ENCODE measurements at places on chromosomes 3 and 15.

DNA sequence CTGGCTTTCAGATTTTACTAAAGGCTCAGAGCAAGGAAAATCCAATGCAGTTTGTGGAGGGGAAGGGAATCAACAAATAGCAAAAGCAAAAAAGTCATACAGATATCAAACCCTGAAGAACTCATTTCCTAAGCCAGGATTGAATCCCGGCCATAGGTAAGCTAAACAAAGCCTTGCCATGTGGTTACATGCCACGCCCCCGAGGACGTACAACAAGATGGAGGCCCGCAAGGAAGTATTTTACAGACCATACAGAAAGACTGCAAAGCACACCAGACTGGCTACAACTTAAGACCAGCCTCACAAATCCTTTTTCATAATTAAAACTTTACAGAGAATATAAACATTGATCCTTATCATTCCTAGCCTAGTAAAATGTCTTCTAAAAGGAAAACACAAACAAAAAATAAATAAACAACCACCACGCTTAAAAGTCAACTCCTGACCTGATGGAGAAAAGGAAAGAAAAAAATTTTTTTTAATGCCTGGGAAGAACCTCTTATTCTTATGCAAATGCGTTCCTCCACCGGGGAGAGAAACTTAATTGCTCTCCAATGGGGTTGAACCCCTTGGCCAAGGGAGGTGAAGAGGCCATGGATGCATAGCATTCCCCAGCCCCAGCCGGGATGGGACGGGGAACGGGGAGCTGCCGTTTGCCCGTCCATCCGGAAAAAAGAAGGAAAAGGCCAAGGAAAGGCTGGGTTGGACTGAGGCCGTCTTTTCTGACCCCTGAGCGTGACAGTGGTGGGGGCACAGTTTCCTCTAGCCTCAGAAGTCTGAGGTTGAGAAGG lies 39.3 kb downstream of the IL1RAP start:
- no peak for DNase-seq

DNA sequence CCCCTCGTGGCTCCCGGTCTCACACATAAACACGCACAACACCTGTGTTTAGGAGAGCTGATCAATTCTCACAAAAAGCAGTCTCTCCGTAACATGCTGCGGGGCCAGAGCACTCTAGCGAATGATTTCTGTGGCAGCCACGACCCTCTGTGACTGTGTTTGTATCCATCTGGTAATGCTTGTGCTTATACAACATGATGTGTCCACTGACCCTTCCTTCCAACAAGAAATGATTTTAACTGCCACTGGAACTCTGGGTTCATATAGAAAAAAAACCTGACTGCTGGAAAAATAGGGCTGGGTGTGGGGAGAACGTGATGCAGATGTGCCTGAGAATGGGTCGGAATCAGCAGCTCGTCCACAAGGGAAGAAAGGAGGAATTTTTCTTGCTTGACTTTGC lies 410.2 kb downstream of the GAP43 start:
- DNase-seq = no peak

DNA sequence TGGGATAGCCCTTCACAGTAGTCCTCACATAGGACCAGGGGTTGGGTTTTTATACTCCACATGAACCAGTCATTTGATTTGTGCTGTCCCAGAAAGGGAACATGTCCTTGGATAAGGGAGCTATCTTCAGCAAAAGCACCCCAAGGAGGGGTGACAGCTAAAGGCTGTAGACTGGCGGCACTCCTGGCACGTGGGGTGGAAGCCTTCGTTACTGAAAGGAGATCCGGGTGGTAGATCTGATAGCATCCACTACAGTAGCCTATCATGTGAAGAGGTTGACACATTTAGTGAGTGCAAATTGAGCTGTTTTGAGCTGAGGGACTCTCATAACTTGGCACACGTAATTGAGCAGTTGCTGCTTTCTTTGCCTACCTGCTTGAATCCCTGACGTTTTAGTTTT lies 588.8 kb upstream of the GOLIM4 start:
- no peak for DNase-seq

DNA sequence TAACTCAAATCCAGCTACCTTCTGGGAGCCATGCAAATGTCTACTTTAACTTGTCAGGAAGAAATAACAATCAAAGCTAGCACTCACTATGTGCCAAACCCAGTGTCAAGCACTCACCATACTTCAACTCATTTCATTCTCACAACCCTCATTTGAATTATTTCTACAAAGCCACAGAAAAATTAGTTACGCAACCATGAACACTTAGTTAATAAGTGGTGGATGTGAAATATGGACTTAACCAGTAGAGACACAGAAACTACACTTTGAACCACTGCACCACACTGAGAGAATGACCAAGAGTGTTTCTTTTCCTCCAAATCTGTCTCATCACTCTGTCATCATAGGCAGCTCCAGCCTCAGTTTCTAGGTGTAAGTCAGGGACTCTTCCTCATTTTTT lies 91.0 kb upstream of the MBNL1 start:
- no peak for DNase-seq

DNA sequence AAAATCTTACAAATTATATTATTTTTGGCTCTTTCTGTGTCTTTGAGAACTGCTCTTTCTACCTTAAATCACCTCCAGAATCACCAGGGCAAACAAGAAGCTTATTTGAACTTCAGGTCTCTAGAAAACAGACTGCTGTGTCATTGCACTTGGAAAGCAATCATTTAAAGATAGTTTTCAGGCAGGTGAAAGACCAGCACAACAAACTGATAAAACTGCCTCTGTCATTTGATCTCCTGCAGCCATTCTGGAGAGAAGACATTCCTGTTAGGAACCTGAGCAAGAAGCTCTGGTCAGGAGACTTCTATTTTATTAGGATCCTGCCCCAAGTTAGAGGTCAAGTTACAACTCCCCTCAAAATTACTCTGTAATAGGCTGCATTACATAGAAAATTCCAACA lies 50.7 kb upstream of the AP4E1 start:
- DNase-seq = no peak

GRCh38 chr3:42503957-42504333 lies 1.5 kb downstream of the VIPR1 start:
- DNase-seq = no peak

Measured in stimulated activated CD8-positive, alpha-beta memory T cell treated with anti-CD3 and anti-CD28 coated beads, Interleukin-15, amount 100 ng/mL, for 24 hours (primary cell).